ENCODE measurements at places on chromosomes 5 and 9.

DNA sequence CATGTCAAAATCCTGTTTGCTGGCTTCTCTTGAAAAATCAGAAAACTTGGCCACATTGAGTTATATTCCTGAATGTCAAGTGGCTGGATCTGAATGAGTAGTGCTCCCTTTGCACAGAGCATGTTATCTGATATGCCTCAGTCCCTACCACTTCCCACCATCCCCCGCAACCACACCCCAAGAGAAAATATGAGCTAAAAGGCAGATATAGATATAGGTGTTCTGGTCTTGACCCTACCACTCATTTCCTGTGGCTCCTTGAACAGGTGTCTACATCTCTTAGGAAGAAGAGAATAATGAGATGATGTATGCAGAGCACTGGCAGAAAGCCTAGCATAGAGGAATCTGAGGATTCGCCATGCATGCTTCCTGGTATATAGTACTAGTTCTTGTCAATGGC, 6.6 kb upstream of the CYSTM1 start:
- no peak for DNase-seq

DNA sequence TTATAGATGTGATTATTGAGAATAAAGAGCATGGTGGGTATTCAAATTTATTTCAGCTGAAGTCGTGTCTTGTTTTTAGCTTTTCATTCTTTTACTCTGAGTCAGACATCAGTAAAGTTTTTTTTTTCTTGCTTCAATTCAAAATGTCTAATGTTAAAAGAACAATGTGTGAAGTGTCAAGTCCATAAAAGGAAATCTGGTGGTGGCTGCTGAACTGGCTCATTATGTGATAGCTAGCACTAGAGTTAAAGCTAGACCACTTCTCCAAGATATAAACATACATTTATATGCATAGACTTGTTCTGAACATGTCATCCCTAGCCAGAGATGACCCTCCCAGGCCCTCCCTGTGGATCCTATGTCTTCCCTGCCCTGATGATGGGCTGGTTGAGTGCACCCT, 338.3 kb downstream of the RAB3C start:
- DNase-seq: no peak

DNA sequence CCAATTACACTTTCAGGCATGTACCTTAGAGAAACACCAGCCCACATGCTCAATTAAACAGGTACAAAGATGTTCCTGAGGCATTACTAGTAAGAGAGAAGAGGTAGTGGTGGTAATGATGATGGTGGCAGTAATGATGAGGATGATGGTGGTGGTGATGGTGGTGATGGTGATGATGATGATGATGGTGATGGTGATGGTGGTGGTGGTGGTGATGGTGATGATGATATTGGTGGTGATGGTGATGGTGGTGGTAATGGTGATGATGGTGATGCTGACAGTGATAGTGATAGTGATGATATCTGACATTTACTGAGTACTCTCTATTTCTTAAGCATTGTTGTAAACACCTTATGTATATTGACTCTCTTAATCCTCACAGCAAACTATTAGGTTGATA, 318.4 kb downstream of the NSG2 start:
- DNase-seq: no peak

DNA sequence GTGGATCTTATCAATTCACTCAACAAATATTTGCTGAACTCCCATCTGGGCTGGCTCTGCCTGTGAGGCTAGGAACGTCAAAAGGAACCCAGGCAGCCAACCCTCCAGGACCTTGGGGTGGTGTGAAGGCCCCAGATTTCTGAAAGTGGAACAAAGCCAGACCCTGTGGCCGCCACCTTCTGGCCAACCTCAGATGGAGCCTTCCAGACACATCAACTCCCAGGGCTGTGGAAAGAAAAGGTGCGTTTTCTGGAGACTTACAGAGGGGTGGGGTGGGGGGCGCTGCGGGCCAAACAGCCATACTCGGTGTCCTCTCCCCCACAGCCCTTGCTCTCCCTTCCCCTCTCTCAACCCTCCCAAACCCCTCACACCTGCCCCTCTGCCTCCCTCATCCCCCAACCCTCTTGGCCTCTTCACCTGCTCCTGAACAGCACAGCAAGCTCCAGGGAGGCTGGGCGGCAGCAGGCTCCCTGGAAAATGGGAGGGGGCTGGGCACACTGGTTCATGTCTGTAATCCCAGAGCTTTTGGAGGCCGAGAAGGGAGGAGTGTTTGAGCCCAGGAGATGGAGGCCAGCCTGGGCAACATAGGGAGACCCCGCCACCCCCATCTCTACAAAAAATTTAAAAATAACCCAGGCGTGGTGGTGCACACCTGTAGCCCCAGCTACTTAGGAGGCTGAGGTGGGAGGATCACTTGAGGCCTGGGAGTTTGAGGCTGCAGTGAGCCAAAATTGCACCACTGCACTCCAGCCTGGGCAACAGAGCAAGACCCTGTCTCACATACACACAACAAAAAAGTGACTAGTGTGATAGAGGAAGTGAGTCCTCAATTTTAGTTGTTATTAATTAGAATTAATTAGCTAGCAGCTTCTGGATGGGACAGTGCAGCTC, 45.0 kb upstream of the PRRC2B start:
- no peak for DNase-seq

DNA sequence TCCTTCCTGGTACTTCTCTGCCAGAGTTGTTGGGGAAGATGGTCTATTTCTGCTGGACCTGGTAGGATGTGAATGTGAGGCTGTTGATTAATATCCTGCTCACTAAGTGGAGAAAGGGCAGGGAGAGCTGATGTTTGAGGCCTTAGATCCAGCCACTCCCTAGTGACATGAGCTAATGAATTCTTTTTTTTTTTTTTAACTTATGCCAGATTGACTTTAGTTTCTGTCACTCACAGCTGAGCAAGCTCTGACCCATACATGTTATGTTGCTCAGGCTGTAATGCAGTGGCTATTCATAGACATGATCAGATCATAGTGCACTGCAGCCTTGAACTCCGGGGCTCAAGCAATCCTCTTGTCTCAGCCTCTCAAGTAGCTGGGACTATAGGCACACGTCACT, 75.1 kb upstream of the SPRY4 start:
- DNase-seq: no peak

GRCh38 chr5:29697785-29698414, 1495.6 kb upstream of the CDH6 start:
- DNase-seq: no peak

DNA sequence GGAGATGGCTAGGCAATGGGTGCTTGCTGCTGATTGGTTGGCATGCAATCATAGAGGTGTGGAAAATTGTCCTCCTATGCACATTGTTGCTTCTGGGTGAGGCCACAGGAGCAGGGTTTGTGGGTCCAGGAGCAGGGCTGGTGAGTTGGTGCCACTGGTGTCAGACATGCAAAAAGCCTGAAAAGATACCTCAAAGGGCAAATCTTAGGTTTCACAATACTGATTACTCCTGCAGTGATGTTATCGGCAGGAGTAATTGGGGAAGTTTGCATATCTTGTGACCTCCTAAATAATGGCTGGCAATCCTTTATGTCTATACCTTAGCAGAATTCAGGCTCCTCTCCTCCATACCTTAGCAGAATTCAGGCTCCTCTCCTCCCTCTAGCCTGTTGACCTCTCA, 25.2 kb downstream of the SLC25A48 start:
- no peak for DNase-seq

GRCh38 chr5:98791001-98791519, 17.6 kb downstream of the RGMB start:
- no peak for DNase-seq

- no peak for DNase-seq
Observed at GRCh38 chr9:27520986-27521385, 3.1 kb upstream of the IFNK start.

DNA sequence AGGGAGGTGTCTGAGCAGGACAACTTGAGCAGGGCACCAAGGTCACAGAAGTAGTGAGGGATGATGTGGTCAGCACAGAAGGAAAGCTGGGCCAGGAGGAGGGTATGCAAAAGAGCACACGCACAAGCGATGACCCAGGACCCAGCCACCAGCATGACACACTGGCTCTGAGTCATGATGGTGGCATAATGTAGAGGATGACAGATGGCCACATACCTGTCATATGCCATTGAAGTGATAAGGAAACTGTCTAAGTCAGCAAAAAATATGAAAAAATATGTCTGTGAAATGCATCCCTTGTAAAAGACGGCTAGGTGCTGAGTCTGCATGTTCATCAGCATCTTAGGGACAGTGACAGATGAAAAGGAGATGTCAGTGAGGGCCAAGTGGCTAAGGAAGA, 380 bp downstream of the OR1J1 start:
- no peak for DNase-seq

DNA sequence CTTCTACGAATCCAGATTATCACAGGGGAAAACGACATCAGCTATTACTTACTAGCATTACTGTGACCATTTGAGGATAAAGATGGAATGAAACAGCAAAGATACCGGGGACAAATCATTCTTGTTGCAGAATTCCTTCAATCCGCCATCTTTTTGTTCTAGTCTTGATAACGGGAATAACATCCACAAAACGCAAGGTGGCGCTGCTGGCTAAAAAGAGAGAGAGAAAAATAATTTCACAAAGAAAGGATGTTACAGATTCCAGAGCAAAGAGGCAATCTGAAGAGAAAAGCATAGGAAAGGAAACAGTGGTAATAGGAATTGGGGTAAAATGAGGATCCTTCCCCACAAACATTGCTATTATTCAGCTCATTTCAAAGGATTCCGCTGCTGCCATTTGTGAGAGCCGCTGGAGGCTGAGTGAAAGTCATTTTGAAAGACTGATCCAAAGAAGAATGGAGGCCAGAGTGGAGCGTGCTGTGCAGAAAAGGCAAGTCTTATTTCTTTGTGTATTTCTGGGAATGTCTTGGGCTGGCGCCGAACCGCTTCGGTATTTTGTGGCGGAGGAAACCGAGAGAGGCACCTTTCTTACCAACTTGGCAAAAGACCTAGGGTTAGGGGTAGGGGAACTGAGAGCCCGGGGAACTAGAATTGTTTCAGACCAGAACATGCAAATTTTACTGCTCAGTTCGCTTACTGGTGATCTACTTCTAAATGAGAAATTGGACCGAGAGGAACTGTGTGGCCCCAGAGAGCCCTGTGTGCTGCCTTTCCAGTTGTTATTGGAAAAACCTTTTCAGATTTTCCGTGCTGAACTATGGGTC, at the start of gene PCDHB7:
Gene PCDHB7, plus strand, starts transcription at position 264 of the 824 bp plus-strand sequence. Its CDS starts 192 bp downstream, at position 456.
- DNase-seq: no peak

DNA sequence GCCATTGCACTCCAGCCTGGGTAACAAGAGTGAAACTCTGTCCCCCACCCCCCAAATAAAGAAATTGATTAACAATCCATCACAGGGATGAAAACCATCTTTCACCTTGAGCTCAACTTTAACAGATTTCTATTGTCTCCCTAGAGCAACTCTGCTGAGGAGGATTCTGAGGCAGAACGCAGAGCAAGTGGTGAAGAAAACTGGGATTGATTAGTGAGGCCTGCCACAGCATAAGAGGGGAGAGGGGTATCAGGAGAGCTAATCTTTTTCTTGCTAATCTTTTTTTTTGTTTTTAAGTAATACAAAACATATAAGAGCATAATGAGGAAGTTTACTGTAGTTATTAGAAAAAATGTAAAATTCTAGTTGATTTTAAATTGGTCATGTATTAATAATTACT, 8.9 kb downstream of the TXNDC8 start:
- no peak for DNase-seq

DNA sequence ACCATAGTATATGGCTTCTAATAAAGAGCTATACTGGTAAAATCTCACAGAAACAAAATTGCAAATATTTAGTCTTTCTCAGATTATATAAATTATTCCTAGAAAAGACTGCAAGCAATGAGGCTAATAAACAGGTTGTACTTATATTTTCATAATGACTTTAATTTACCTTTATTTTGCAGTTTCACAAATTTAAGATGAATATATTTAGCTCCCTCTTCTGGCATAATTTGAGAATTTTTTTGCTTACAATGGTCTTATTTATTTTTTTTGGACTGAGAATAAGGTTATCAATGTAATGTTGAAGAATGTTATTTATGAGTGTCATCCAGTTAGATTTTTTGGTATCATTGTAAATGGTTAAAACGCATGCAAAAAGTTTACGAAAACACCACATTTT, 56.7 kb downstream of the PIK3R1 start:
- DNase-seq: no peak

- DNase-seq: no peak
Observed at GRCh38 chr5:132947671-132948070, 15.8 kb downstream of the AFF4 start.

- no peak for DNase-seq
Observed at GRCh38 chr5:118228489-118228888, 759.9 kb downstream of the DTWD2 start.

- no peak for DNase-seq
Observed at GRCh38 chr5:143176048-143176447, 227.4 kb downstream of the NR3C1 start.

GRCh38 chr9:86046930-86047341, 52.4 kb downstream of the GOLM1 start:
- DNase-seq: no peak

- DNase-seq: no peak
Observed at GRCh38 chr9:90956026-90956810, 154.6 kb downstream of the SYK start.

DNA sequence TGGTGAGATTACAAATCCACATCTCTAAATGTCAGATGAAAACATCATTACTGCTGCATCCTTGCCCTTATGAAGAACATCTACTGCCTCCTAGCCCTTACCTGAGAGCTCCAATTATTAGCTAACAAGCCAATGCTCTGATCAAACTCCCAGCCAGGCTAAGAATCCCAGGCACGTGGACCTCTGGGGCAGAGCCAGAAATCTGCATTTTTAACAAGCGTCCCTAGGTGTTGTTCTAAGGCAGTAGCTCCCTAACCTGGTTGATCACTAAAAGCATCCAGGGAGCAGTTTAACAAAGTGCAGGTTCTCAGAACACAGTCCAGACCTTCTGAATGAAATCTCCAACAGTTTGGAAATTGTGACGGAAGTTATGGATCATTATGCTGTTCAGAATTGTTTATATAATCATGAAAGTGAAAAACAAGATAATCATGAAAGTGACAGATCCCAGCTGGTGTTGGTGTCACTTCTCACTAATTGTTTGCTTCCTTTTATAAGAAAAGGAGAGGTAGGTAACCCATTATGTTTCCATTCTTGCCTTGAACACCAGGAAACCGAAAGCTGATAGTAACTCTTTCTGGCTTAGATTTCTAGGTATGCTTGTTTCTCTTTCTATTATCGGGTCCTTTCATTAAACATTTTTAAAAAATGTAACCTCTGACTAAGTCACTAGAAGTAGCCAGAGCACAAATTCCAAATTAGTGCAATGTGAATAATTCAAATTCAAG, 216.5 kb upstream of the NR4A3 start:
- no peak for DNase-seq

- DNase-seq: no peak
Observed at GRCh38 chr9:4865681-4866080, 72.9 kb downstream of the RCL1 start.

GRCh38 chr5:175854231-175855040, 16.9 kb upstream of the CPLX2 start:
- DNase-seq: no peak

GRCh38 chr9:114431770-114432169, 44.0 kb upstream of the AKNA start:
- no peak for DNase-seq

- DNase-seq: peak; percentile 43
Observed at GRCh38 chr5:80141147-80141671, 106.1 kb downstream of the THBS4 start.

- DNase-seq: no peak
Observed at GRCh38 chr5:116569999-116570398, 4.6 kb downstream of the SEMA6A start.

Data from CD4-positive, alpha-beta T cell treated with Interleukin-15 for 1 hour (primary cell).